ENCODE measurements at places on chromosomes 11 and 22.

DNA sequence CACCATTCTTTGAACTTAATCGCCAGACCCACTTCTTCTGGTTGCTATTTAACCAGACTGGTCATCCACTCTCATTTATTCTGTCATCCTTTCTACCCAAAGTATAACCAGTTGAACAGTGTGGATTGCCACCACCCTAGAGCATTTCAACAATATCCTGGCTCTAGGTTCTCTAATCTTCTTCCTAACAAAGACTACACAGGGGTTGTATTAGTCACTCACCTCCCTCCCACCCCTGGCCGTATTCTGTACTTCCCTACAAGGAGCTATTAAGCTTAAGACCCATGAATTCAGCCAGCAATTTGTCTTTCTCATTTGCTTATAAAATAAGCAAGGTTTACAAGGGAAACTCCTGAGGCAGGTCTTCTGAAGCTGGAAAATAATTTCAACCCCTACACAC, 46.9 kb upstream of the CEP126 start:
- no peak for DNase-seq

DNA sequence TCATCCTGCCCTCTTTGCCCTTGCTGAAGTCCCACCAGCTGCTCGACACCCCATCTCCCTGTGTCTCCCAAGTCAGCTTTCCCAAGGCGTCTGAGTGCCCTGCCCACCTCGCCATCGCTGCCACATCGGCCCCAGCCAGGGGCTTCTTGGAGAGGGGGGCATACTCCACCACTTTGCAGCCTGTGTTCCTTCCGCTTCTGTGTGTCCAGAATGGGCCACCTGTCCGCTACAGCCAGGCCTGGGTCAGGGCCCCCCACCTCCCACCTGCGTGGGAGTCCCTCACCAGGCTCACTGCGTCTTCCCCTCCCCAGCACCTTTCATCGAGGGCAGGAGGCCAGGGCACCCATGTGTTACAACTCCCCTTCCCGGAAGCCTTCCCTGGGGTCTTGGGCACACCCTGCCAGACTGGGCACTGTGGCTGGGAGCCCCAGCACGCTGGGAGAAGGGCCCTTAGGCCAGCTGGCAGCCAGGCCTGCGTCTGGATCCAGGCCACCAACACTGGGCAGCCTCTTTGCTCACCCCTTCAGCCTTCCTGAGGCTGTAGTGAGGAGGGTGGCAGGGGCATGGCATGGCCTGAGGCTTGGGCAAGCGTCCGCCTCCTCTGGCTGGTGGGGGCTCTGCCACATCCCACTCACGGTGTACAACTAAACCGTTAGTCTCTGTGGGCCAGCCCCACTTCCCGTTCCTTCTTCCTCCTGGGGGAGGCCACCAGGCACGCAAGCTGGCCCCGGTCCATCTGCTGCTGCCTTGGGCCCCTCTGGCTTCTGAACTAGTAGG, 13.4 kb downstream of the CPT1A start:
- DNase-seq, result no peak

- no peak for DNase-seq
Measured at GRCh38 chr22:32600147-32600546, 125.5 kb downstream of the FBXO7 start.

DNA sequence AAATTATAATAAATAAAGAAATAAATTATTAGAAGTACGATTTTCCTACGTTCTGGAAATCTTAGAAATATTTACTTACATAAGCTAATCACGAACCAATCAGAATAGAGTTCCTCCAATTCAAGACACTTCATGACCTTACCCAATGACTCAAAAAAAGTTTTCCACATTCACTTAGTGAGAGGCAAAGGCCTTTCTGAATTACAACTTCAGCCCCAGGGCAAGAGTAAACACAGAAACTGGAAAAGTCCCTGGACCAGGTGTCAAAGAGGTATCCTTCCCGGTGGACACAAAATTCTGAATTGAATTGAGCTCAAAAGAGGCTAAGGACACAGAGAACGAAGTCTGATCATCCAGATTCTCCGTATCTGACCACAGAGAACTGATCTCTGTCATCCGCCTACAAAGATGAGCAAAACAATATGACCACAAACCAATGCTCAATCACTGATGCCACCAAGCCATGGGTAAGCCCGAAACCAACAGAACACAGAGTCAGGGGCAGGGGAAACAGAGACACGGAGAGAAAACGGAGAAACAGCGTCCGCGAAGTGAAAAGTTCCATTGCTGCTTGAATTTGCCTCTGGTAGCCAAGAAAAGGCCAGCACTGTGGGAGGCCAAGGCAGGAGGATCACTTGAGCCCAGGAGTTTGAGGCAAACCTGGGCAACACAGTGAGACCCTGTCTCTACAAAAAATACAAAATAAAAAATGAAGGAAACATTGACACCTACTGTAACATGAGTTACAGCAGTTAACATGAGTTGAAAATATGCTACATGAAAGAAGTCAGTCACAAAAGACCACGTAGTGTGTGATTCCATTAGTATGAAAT, 6.8 kb downstream of the BID start:
- no peak for DNase-seq

GRCh38 chr11:64754124-64754918, 5.5 kb downstream of the PYGM start:
- DNase-seq, result no peak

DNA sequence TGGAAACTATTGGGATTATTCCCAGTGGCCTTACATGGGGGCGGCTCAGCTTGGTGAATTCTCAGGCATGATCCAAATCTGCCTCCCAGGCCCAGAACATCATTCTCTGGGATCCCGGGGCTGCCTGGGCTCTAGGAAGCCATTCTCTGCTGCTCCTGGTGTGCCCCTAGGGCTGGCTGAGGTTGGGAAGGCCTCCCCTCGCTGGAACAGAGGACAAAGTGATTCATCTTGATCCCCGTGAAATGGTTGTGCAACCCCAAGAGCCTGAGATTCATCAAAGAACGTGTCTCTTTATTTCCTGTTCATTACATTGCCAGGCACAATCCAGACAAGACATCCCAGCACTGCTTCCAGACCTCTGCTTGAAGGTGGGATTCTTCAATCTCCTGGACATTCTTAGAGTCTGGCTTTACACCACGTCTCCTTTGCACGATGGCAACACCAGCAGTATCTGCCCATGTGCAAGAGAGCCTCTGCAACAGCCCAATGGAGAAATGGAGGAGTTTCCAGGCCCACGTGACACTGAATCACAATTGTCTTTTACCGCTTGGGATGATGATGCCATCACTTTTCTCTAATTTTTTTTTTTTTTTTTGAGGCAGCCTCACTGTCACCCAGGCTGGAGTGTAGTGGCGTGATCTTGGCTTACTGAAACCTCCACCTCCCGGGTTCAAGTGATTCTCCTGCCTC, 52.3 kb downstream of the TST start:
- DNase-seq, result no peak

DNA sequence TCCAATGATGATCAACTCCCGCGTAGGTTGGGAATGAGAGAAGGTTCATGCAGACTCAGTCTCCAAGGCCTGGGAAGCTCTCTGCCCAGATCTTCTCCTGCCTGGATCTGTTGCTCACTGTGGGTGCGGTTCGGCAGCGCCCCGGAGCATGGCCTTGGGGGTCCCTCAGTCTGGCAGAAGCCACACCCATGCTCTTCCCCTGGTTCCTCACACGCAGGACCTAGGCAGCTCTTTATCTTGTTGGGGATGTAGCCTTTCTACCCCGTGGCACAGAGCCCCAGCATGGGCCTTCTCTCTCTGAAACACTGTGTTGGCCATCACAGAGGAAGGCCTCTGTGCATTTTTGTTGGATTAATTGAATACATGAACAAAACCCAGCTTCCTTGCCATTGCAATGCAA, 1461.6 kb downstream of the BRD1 start:
- DNase-seq, result no peak

GRCh38 chr11:76824083-76824939, 36.4 kb upstream of the ACER3 start:
- no peak for DNase-seq

Data from naive thymus-derived CD8-positive, alpha-beta T cell (primary cell).